ENCODE measurements at places on chromosomes 2 and 18. TPM values are rescaled to one million over a fixed set of nuclear protein-coding genes. Genes with fewer than 3 reads are reported as not detected.

The C2orf15 gene
- 0.26 TPM for total RNA-seq

The LCT gene
- 0.31 TPM for total RNA-seq

The GCG gene
- not detected for total RNA-seq

The CPLX4 gene
- total RNA-seq = not detected

The LOXHD1 gene
- not detected for total RNA-seq

GRCh38 chr2:220071696-220072095, 444.3 kb downstream of the SLC4A3 start:
- DNase-seq = no peak

GRCh38 chr2:204973616-204974015, 428.3 kb downstream of the PARD3B start:
- no peak for DNase-seq

GRCh38 chr2:202577250-202578183, 57.3 kb upstream of the FAM117B start:
- no peak for DNase-seq
